ENCODE measurements at places on chromosomes 11 and 22. TPM values are rescaled to one million over a fixed set of nuclear protein-coding genes. Genes with fewer than 3 reads are reported as not detected.

CHADL gene
- total RNA-seq = 0.29 TPM

PTPRCAP gene
- total RNA-seq = 131 TPM

POU2F3 gene
- not detected for total RNA-seq

GRM5 gene
- not detected for total RNA-seq

TNNT3 gene
- 10.3 TPM for total RNA-seq

HMOX1 gene
- 0.48 TPM for total RNA-seq

CLNS1A gene
- total RNA-seq = 201 TPM

HTR3A gene
- not detected for total RNA-seq

KCNJ1 gene
- not detected for total RNA-seq

MFNG gene
- total RNA-seq = 169 TPM

OR4P4 gene
- not detected for total RNA-seq

CXCR5 gene
- total RNA-seq = 9.3 TPM

OSBP2 gene
- 6.1 TPM for total RNA-seq

ZNF202 gene
- 12.2 TPM for total RNA-seq

OR4C6 gene
- total RNA-seq = not detected

PDE3B gene
- total RNA-seq = 10.7 TPM

VPS37C gene
- total RNA-seq = 10.2 TPM

CALCA gene
- not detected for total RNA-seq

OR4C11 gene
- not detected for total RNA-seq

RASSF10 gene
- total RNA-seq = not detected

UBQLN3 gene
- total RNA-seq = 0.25 TPM

OR5A1 gene
- not detected for total RNA-seq

SNX32 gene
- 5.0 TPM for total RNA-seq

WT1 gene
- not detected for total RNA-seq

IGF2 gene
- 0.31 TPM for total RNA-seq

HPX gene
- 0.55 TPM for total RNA-seq

RIMBP3B gene
- 0.07 TPM for total RNA-seq

SLC1A2 gene
- total RNA-seq = 0.14 TPM

Measured in activated naive CD4-positive, alpha-beta T cell treated with anti-CD3 and anti-CD28 coated beads, Interleukin-2, amount 50 U/mL, for 72 hours (primary cell).